ENCODE measurements at places on chromosomes 13 and 19.
A peak's percentile ranks its signal among the peaks of the same experiment; 100 is the strongest.

GRCh38 chr13:64274481-64275217 is 2859.0 kb upstream of the PCDH20 start:
- no peak for DNase-seq

DNA sequence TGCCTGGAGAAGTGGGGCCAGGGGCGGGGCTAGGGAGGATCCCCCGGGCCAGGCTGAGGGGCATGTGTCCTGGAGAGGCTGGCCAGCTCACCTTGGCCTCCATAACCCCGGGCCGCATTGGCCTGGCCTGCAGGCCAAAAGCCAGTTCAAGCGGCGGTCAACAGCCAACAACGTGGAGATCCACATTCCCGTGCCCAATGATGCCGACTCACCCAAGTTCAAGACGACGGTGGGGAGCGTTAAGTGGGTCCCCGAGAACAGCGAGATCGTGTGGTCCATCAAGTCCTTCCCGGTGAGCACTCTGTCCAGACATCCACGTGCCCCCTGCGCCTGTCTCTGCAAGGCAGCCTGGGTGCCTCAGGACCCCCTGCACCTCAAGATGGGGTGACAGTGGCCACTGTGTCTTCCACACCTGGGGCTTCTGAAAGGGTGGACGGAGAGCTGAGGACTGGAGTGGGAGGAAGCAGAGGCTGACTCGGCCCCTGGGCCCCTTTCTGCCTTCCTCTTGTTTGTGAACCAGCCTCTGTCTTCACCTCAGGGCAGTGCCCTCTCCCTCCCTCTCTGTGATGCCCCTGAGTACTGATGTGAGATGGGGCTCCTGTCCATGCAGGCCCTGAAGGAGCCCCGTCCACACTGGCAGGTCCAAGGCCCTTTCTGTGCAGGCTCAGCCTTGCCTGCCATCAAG is 31.1 kb downstream of the AP1M1 start:
- DNase-seq = no peak

GRCh38 chr19:41366089-41366488 is 2.1 kb upstream of the B9D2 start:
- DNase-seq = no peak

GRCh38 chr19:18282021-18282787 is 782 bp upstream of the JUND start:
- DNase-seq = peak; percentile 66

DNA sequence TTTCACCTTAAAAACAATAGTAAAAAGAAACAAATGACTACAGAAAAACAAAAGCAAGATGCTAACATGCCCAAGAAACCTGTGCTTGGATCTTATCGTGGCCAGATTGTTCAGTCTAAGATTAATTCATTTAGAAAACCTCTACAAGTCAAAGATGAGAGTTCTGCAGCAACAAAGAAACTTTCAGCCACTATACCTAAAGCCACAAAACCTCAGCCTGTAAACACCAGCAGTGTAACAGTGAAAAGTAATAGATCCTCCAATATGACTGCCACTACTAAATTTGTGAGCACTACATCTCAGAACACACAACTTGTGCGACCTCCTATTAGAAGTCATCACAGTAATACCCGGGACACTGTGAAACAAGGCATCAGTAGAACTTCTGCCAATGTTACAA is 6.0 kb downstream of the CKAP2 start:
- no peak for DNase-seq

DNA sequence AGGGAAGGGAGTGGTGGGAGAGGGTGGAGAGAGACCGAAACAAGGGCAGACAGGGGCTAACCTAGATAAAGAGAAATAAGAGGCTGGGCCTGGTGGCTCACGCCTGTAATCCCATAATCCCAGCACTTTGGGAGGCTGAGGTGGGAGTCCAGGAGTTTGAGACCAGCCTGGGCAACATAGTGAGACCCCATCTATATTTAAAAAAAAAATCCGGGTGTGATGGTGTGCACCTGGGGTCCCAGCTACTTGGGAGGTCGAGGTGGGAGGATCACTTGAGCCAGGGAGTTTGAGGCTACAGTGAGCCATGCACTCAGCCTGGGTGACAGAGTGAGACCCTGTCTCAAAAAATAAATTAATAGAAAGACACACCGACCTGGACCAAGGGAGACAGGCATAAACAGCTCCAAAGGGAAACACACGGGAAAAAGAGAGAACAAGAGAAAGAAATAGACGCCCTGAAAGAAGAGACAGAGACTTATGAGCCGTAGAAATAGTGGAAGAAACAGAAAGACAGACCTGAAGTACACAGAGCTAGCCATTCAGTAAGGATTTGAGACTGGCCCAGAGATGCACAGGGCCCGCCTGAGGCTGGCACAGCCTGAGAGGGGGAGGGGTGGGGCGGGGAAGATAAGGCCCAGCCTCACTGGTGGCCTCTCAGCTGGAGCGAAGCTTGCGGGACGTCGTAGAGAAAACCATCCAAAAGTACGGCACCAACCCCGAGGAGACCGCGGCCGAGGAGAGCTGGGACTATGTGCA is 2.2 kb downstream of the CD37 start:
- DNase-seq = no peak

- no peak for DNase-seq
Measured at GRCh38 chr13:100495455-100495854, 93.1 kb downstream of the GGACT start.

DNA sequence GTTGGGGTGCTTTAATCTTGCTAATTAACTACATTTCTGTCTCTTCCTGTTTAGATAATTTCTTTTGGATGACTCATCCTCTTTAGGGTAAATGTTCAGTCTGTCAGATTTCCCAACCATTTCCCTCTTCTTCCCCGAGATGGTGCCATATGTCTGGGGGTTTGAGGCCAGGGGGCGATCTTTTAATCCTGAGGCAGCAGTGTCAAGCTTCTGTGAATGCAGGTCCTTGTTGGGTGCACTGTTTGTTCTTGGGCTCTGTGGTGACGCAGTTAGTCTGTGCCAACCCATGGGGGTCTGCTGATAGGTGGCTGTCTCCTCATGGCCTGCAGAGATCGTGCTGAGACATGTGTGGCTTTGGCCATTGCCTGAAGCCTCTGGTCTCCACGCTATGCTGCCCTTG is 420.4 kb downstream of the NDFIP2 start:
- no peak for DNase-seq

- no peak for DNase-seq
Measured at GRCh38 chr13:98519976-98520375, 56.9 kb downstream of the STK24 start.

GRCh38 chr19:50465986-50466705 is 10.2 kb upstream of the EMC10 start:
- DNase-seq = no peak

DNA sequence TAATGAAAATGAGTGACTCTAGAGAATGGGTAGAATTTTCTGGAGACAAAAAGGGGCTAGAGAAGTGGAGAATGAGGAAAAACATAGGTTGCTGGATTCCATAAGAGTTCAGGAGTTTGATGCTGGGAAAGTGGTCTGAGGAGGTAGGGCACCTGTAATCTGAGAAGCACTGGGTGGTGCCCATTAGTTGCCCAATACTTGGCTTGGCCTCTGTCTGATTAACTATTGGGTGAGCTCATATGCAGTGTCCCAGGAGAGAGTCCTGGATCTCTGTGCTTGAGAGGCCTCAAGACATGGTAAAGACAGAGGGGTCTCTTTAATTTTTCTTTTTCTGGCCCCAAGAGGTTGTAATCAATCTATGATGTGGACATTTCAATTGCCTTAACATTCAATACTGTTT is 390.1 kb downstream of the TDRD3 start:
- no peak for DNase-seq

GRCh38 chr13:104256701-104257100 is 1190.5 kb upstream of the SLC10A2 start:
- DNase-seq = peak; percentile 70

GRCh38 chr19:16829010-16829821 is at the start of gene SIN3B:
Gene SIN3B (plus strand): TSS chr19:16829398. CDS start chr19:16829421, 23 bp downstream.
- DNase-seq = peak; percentile 77
